Dermis microvascular lymphatic vessel endothelial cell (primary cell): ENCODE measurements at places on chromosomes 5 and 9. TPM values are rescaled to one million over a fixed set of nuclear protein-coding genes. Genes with fewer than 3 reads are reported as not detected.

GRCh38 chr5:1524481-1524798 is 680 bp upstream of the LPCAT1 start:
- no peak for DNase-seq

- DNase-seq, result no peak
These were observed 7.6 kb downstream of the OLFML2A start for GRCh38 chr9:124784509-124784908.

DNA sequence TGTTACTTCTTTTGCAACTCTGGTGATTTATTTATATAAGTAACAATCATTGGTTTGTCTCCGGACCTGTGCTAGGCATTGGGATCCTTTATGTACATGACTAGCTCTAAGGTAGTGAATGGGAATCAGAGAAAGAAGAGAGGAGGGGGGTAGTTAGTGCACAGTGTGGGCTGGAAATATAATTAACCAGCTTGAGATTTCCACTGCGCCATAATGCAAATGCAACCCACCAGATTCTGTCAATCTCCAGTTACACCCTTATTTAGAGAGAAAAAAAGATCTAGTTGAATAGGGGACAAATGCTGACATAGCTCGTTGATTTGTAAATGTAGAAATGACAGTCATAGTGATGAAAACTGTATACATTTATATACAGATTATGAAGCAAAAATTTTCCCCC is 342.2 kb upstream of the SLC30A5 start:
- DNase-seq, result no peak

The FOXD4L3 gene
- total RNA-seq, result under 0.01 TPM in 1 of 2 replicates, not detected in the other

The SLC23A1 gene
- total RNA-seq, result under 0.01 TPM in 1 of 2 replicates, not detected in the other

- no peak for DNase-seq
These were observed 12.8 kb upstream of the PRSS3 start for GRCh38 chr9:33782395-33783152.

DNA sequence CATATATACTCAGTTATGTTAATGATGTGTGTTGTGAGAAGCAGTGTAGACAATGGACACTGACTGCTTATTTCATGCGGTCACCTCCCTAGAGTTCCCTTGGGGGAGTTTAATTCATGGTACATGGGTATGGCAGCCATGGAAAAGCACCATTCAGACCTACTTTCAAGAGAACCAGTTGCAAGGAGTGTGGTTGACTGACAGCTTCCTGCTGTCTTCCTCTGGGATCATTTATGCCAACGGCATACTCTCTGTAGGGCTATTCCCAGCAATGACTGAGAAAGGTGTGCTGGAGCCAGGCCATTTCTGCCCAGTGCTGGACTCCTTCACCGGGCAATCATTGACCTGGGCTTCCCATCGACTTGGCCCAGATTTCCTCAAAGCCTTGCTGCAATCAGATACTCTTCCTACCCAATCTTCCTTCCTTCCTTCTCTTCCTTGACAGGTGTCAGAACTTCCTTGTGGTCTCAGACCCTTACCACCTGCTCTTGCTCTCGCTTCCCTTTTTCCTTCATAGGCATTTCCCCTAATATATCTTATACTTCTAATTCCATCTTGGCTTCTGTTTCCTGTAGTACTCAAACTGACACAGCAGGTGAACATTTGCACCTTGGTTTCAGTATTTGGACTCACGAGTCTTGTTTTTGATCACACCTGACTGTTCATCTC is 3.4 kb upstream of the CLINT1 start:
- DNase-seq, result no peak

DNA sequence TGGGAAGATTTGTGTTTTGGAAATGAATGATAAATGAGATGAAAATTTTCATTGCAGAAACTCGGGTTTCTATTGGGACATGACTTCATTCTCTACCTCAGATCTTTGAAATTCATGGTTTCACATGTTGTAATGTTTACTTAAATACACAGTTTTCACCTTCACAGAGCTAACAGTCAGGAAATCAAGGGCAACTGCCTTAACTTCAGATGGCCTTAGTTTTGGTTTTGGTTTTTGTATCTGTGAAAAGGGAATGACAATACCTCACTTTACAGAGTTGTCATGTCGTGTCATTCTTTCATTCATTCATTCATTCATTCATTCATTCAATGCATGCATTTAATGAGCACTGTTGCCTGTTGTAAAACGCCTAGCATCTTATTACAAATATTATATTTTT is 41.9 kb downstream of the NIM1K start:
- no peak for DNase-seq

DNA sequence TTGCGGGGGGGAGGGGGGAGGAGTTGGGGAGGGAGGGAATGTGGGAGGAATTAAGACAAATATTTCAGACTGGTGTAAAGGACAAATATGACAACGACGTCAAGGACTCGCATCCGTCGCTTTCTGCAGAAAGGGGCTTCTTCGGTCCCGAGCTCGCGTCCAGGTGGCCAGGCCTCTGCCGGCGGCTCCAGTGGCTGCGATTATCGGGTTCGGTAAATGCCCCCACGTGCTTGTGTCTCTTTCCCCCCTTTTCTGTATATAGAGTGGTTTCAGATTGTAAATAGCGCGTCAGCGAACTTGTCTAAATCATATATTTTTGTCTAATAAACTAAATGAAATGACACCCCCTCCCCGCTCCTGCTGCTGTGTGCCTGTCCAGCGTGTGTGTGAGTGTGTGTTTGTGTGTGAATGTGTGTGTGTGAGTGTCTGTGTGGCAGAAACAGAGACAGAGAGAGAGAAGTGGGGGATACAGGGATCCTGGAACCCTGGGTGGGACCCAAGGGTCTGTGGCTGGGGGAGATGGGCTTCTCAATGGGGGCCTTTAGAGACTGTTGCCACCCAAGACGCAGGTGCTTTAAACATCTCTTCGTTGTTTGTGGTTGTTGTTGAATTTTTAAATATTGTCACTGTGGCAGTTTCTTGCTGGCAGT is 5.6 kb downstream of the IRX1 start:
- no peak for DNase-seq

- DNase-seq, result no peak
These were observed 2.6 kb upstream of the SLC25A51 start for GRCh38 chr9:37906312-37907239.

The CKS2 gene
- total RNA-seq, result 89.4 and 102 TPM in 2 replicates
